Ureter (tissue), 1 donor: ENCODE measurements at places on chromosomes 1 and 21. TPM values are rescaled to one million over a fixed set of nuclear protein-coding genes. Genes with fewer than 3 reads are reported as not detected.

DNA sequence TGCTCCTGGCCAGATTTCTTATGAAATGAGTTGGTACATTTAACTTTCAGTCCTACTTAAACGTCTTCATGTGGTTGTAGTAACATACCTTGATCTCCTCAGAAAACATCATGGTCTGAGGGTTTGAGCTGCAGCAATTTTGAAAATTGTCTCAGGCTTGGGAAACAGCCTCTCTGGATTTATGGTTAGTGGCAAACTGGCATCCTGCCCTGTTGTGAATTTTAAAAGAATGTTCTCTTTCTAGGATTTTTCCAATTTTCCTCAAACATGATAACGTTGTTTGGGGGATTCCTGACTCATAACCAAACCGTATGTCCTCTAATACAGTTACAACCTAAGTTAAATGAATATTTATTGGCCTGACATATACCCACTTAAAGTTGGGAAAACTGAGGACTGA is 624.4 kb downstream of the LMO4 start:
- no peak for DNase-seq

The C8A gene
- 0.16 TPM for total RNA-seq

DNA sequence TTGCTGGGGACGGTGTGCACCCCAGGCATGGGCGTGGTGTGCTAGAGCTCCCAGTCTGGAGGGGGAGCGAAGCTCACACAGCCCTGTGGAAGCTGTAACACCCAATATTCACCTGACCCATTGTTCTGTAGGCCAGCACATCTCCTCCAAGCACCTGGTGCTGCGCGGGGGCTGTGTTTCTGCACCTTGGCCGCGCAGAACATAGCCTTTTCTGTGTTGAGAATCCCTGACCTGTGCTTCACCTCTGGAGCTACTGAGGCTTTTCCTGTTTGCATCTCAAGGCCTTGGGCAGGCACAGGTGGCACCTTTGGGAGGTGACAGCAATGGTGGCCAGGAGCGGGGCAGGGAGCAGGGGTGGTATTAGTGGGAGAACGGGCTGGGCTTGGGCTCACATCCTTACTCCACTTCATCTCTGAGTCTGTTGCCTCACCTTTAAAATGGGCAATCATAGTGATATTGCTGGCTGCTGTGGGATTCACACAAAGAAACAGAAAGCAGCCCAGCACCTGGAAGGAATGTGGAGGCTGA is 343.9 kb upstream of the AJAP1 start:
- no peak for DNase-seq

The EFCAB7 gene
- total RNA-seq: 8.7 TPM

DNA sequence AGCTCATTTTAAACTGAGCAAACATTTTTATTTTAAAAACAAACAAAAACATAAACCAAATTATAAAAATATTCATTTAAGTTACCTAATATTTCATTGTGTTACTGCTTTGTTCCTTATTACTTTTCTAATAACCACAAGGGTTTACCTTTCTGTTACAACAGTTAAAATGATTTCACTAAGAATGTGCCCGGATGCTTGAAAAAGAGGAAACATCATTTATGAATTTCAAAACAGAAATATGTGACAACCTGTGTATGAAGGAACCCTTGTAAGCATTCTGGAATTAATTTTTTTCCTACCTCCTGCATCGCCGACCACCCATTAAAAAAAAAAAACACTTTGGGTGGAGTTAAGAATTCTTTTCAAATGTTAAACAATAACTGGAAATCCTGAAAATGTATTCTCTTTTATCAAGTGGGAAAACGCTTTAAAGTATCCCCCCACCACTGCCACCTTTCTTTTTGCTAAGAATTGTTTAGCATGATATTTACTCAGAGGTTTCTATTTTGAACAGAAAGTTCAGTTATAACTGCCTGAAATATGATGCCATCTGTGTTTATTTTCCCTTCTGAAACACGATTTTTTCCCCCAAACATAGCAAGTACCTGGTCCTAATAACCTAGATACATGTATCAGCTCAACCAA is 9.1 kb downstream of the CYYR1 start:
- DNase-seq: no peak

- DNase-seq: no peak
These were observed 177.7 kb downstream of the KIF26B start for GRCh38 chr1:245332513-245332912.

GRCh38 chr21:37702241-37702640 is 214.0 kb downstream of the KCNJ6 start:
- no peak for DNase-seq

The RAD54L gene
- 0.39 TPM for total RNA-seq

GRCh38 chr1:12555411-12556367 is 62.3 kb downstream of the DHRS3 start:
- DNase-seq: no peak

DNA sequence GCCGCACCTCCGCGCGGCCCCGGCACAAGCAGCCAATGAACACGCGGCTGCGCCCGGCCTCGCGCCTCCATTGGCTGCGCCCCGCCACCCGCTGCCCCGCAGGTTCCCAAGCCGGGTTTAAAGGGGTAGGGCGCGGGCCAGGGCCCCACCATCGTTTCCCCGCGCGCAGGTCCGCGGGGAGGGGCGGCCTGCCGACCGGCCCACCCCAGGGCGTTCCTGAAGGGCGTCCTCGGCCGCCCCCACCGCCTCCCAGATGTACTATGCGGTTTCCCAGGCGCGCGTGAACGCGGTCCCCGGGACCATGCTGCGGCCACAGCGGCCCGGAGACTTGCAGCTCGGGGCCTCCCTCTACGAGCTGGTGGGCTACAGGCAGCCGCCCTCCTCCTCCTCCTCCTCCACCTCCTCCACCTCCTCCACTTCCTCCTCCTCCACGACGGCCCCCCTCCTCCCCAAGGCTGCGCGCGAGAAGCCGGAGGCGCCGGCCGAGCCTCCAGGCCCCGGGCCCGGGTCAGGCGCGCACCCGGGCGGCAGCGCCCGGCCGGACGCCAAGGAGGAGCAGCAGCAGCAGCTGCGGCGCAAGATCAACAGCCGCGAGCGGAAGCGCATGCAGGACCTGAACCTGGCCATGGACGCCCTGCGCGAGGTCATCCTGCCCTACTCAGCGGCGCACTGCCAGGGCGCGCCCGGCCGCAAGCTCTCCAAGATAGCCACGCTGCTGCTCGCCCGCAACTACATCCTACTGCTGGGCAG is at the start of gene OLIG1:
OLIG1 (plus strand) TSS at position 148 of the 750 bp plus-strand sequence; CDS start at position 254, 106 bp downstream.
- DNase-seq: no peak

The PTGER3 gene
- total RNA-seq: 6.0 TPM

The TAS1R1 gene
- total RNA-seq: not detected

DNA sequence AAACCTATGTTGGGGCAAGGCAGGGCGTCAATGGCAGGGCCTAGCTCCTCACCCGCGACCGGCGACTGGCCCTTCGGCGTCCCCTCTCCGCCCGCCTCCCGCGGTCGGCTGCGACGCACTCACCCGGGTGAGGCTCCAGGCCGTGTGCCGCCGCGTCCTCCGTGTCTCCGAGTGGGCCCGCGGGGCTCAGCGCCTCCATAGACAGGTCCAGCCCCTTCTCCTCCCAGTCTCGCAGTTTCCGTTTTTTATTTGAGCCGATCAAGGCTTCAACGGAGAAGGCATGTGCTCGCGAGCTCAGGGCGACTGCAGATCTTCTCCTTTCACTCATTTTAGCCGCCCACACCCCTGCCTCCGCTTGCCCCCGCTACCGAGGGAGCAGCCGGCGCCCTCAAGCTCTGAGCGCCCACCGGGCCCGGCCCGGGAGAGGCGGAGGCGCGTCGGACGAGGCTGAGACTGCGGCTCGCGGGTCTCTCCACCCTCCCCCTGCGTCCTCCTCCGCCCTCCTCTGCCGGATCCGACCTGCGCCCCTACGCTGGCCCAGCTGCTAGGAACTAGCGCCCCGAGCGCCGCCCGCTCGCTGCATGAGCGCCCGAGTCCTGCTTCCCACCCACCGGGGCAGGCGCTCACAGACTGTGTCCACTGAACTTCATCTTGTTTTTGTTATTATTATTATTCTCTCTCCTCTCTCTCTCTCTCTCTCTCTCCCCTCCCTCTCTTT is 516 bp downstream of the TBX15 start:
- DNase-seq: no peak

DNA sequence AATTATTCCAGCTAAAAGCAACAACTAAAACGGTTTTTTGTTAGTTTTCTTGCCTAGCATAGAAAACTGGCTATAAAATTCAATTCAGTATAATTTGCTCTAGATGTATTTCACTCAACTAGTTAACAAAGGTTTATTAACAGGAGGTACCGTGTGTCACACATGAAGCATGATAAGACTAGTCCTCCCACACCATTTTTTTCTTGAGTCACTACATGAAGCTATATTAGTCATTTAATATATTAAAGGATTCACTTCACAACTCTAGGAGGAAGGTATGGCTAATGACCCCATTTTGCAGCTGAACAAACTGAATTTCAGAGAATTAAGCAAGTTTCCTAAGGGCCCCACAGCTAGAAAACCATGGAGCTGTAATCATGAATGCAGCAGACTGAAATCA is 307.8 kb upstream of the USP25 start:
- no peak for DNase-seq

DNA sequence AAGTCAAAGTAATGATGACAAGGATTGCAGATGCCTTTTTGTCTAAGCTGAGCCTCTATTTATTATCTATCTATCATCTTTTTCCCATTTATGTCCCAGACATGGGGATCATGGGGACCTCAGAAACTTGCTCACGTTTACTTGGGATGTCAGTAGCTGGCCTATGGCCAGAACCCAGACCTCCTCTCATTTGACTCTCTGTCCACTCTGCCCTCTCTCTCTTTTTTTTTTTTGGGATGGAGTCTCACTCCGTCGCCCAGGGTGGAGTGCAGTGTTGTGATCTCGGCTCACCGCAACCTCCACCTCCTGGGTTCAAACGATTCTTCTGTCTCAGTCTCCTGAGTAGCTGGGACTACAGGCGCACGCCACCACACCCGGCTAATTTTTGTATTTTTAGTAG is 3.7 kb upstream of the ID3 start:
- DNase-seq: no peak

DNA sequence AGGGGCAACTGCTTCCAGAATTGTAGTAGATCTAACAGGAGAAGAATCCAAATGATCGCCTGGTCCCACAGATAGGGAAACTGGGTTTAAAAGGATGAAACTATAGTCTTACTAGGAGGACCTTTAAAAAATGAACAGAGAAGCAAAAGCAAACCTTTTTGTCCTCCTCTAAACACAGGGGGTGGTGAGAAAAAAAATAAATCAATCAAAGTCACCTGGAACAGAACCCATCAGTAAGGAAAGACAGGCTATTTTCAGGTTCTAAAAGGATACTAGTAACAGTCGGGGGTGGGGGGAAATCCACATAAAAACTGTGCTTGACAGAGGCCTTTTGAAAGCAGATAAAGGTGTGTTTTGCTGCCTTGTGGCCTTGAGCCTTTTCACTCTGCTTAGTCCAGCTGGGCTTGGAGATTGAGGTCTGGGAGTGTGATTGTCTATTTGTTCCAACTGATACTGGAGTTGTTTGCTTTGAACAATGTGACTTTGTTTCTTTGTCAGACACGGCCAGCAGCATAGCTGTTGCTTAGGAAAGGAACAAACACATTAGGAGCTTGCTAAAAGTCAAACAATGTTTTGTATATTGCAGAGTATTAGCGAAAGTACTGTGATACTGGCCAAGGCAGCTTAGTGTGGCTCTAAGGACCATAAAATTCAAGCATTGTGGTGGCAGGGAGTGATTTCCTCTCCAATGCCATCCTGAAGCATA is 141.1 kb upstream of the IRF2BP2 start:
- DNase-seq: no peak

DNA sequence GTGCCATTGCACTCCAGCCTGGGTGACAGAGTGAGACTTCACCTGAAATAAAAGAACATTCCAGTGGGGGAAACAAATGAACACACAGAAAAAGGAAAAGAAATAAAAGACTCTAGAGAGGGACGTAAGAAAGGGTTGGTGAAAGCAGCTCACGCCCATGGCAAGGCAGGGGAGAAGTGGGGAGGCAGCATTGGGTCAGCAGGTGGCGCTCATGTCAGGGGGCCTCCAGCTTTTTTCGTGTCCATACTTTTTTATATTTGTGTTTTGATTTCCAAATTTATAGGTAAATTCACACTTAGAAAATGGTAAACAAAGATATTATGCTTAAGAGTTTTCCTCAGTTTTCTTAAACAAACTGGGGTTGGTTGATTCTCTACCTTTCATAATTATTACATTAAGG is 45.5 kb downstream of the VPS13D start:
- no peak for DNase-seq

- DNase-seq: no peak
These were observed 302.7 kb upstream of the SGIP1 start for GRCh38 chr1:66231217-66231616.

The FMO5 gene
- total RNA-seq: 8.4 TPM

DNA sequence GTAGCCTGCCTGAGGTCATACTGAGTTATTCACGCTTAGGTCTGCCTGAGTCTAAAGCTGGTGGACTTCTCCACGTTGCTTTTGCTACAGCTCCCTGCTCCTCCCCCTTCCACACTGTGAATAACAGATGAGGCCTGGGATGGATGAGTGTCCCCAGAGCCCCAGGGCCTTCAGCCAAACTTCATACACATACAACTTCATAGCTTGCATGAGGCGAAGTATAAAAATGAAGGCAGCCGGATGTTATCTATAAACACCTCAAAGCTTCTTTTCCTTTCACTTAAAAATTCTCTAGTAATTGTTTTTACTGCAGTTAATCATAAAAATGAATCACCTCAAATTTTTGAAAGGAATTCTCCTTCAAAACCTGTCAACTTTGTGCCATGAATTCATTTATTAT is 70.2 kb downstream of the DAB1 start:
- DNase-seq: no peak

GRCh38 chr1:193471981-193472380 is 285.6 kb upstream of the B3GALT2 start:
- DNase-seq: no peak

DNA sequence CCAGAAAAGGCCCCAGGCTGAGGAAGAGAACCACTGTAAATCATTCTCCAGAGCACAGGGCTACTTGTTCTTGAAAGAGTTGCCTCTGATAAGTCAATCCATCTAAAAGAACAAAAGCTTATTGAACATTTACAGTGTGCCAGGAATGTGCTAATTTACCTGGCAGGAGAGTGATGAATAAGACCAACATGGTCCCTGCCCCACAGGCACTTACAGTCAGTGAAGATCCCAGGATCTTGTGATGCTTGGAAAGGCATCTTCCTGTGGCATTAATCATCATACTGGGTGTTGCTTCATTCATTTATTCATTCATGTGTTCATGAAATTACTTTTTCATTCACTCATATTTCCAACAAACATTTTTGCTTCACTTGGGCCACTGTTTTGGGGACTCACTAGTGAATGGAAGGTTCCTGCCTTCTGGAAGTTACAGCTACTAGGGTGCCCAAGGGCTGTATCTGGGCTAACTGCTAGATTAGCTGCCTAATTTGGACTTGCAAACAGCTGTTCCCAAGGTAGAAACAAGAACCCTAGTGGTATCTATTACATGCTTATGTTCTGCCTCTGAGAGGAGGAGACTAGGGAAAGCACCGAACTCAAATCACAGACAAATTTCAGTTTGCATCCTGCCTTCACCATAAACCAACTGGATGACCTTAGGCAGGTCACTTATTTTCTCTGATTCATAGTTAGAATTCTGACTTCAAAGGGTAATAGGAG is 133.5 kb downstream of the CLIC6 start:
- DNase-seq: no peak

DNA sequence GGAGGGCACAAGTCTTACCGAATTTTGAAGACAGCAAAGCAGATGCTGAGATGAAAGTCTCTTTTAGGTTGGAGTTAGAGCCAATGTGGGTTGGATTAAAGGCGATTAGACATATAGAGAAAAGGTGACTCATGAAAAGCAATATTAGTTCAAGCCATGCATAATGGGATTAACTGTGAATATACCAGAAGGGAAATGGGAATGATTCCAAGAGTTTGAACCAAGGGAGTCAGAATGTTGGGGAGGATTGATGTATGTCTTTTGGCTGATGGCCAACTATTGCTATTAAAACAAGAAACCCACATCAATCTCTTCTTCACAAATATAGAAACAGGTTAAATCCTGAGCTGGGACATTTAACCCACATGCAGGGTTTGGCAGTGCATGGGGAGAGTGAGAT is 1.2 kb downstream of the HMGCS2 start:
- DNase-seq: no peak
